Right ventricle myocardium superior (tissue), 1 donor: ENCODE measurements at places on chromosomes 6 and 20. TPM values are rescaled to one million over a fixed set of nuclear protein-coding genes. Genes with fewer than 3 reads are reported as not detected.

DNA sequence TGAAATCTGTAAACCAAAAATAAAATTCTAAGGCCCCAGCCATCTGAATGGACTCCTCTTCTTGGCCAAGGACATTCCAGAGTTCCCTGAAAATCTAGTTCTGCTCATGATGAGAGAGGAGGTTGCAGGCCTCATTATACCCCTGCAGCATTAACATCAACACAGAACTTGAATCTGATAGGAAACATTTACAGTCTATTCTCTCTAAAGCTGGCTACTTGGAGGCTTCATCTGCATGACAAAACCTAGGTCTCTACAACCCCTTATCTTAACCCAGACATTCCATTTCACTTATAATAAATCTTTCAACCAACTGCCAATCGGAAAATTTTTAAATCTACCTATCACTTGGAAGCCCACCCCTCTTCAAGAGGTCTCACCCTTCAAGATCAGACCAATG is 15.7 kb downstream of the RTN4IP1 start:
- DNase-seq: no peak

- DNase-seq: no peak
These were observed 192.0 kb downstream of the ERMARD start for GRCh38 chr6:169943241-169944060.

Gene GJA10
- total RNA-seq: not detected

DNA sequence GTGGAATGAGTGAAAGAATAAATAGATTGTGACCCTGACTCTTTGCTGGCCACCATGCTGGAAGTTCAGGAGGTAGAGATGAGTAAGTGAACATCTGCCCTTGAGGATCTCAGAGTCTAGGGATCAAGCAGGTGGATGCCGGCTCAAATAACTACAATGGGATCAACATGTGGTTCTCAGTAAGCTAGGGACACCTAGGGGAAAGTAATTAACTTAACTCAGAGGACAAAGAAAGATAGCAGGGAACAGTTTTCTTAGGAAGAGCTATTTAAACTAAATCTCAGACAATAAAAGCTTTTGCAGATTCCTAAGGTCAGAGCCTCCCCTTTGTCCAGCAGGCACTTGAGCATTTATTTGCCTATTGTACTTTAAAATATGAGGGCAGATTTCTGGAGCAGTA is 29.1 kb downstream of the SLC13A3 start:
- DNase-seq: no peak

DNA sequence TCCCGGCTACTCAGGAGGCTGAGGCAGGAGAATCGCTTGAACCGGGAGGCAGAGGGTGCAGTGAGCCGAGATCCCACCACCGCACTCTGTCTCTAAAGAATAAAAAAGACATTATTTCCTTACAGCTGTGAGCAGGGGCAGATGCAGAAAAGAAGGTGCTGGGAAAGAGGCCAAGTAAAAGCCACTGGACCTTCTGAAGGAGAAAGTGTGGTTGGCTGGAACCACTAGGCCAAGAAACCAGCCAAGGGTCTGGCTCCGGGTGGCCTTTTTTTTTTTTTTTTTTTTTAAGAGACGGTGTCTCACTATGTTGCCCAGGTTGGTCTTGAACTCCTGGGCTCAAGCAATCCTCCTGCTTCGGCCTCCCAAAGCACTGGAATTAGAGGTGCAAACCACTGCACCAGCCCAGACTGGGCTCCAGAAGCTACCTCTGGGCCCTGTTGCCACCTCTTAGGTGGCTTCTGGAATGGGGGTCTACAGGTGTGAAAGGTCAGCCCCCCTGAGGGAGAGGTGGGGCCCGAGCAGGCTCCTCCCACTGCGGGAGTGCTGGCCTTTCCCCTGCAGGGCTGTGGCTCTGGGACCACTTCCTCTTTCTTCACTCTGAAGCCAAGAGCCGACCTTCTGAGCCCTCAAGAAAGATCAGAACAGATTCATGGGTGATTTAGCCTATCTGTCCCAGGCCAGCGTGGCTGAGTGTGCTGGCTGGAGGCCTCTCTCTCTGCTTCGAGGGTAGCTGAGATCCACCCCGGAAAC is at the start of gene FGD2:
Gene FGD2, plus strand, starts transcription at position 595 of the 750 bp plus-strand sequence. CDS start 163 bp downstream, outside the sequence.
- peak; percentile 61 for DNase-seq

Gene RTEL1
- total RNA-seq: 7.3 TPM

- DNase-seq: no peak
These were observed 28.0 kb downstream of the RRBP1 start for GRCh38 chr20:17653835-17654648.

- peak; percentile 32 for DNase-seq
These were observed 4.6 kb upstream of the TNFRSF6B start for GRCh38 chr20:63691711-63692435.

DNA sequence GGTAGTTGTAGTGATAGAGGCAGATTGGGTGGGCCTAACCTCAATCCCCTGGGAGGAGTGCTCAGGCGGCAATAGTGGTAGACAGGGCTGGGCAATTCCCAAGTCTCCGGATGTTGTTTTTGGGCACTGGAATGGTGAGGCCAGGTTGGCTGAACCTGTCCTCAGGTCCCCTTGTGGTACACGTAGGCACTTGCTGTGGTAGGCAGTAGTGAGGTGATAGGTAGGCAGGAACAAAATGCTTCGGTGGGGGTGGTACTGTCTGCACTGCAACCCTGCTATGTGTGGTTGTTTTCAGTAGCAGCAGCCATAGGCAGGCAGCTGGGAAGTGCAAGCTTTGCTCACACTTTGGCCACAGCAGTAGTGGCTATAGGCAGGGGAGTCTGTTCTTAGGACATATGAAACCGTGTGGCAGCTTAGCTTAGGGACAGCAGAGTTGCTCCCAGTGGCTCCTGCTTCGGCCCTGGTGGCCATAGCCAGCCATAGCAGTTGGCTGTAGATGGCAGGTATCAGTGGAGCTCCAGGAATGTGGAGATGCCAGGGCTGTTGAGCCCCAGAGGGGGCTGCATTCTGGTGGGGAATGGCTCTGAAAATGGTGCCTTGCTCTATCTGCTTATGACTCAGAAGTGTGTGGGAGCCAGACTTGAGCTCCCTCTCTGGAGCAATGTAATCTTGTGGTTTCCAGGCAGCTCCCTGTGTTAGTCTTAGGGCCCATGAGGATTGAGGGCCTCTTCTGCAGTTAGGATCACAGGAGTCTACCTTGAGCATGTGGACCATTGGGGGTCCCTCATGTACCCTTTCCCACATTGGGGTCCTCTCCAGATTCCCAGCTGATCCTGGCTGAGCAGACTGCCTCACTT is 241.8 kb upstream of the BMP2 start:
- no peak for DNase-seq

Gene SLC26A8
- total RNA-seq: not detected

DNA sequence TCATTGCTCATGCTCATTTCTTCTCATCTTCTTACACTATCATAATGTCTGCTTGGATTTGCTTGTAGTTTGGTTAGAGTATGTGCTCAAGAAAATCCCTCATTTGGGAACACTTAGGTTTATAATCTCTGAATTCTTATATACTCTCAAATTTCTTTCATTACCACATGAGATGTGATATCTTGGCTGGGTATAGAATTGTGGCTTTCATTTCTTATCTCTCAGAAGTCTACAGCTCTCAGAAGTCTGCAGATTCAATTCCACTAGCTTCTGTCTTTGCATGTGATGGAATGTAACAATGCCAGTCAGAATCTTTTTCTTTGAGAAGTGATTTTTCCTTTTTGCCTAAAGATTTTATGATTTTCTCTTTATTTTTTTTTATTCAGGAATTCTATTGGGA is 50.9 kb downstream of the STMND1 start:
- DNase-seq: no peak

Gene DLK2
- 1.0 TPM for total RNA-seq

- peak; percentile 17 for DNase-seq
These were observed 11.3 kb downstream of the RBM38 start for GRCh38 chr20:57402206-57403125.

Gene TRIM15
- not detected for total RNA-seq

DNA sequence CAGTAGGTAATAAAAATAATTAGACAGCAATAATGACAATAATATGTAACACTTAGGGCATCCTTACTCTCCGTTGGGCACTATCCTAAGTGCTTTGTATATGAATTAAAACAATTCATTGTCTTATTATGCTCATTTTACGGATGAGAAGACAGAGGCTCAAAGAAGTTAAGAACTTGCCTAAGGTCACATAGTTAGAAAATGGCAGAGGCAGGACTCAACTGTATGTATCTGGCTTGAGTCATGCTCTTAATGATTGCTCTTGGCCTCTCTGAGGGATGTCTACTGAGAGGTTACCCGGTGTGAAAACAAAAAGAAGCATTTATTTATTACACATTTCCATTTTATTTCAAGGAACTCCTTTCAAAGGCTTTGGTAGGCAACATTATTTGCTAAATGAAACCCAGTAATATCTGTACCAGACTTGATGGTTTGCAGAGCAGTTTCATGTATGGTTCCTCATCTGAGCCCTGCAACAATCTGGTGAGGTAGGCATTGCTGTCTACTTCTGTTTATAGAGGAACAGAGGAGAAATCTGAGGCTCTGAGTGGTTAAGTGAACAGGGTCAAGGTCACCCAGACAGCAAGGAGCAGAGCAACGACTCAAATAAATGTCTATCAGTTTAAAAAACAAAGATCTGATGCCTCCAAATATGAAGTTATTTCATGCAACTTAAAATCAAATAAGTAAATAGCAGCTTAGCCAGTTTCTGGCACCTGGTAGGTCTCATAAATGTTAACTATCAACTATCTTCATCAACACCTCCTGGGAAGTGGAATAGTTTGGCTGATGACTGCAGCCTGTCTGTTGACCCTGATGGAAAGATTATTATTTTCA is 4.2 kb upstream of the PARD6B start:
- no peak for DNase-seq

GRCh38 chr20:56343861-56344381 is 14.9 kb upstream of the FAM210B start:
- peak; percentile 56 for DNase-seq

Gene POU5F1
- 0.94 TPM for total RNA-seq

DNA sequence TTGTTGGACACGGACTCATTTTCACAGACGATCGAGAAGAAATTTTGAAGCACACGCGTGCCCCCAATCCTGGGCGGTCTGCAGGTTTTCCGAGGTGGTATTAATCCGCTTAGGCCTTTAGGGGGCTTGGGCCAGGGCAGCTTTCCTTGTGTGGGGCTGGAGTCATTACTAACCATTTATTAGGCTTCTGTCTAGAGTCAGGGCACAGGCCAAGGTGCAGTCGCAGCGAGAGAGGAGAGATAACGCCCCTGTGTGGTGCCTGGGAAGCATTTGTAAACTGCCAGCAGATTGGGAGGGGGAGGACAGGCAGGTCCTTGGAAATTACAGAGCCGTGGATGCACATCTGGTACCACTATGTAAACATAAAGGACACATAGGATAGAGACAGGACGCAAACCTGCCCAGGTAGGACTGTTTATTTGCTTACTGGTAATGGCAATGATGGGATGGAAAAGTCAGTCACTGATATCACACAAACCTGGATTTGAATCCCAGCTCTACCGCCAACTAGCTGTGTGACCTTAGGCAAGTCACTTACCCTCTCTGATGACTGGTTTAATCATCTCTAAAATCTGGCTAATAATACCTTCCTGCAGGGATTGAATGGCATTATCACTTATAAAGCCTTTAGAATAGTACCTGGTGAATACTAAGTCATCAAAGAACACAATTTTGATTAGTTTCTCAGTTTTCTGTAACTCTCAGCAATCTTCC is 76.4 kb downstream of the TMEM242 start:
- DNase-seq: no peak

GRCh38 chr6:43033496-43034189 is 12.2 kb downstream of the RRP36 start:
- DNase-seq: no peak

Gene PNLDC1
- total RNA-seq: not detected

- no peak for DNase-seq
These were observed 564.0 kb upstream of the JARID2 start for GRCh38 chr6:14681699-14682487.

DNA sequence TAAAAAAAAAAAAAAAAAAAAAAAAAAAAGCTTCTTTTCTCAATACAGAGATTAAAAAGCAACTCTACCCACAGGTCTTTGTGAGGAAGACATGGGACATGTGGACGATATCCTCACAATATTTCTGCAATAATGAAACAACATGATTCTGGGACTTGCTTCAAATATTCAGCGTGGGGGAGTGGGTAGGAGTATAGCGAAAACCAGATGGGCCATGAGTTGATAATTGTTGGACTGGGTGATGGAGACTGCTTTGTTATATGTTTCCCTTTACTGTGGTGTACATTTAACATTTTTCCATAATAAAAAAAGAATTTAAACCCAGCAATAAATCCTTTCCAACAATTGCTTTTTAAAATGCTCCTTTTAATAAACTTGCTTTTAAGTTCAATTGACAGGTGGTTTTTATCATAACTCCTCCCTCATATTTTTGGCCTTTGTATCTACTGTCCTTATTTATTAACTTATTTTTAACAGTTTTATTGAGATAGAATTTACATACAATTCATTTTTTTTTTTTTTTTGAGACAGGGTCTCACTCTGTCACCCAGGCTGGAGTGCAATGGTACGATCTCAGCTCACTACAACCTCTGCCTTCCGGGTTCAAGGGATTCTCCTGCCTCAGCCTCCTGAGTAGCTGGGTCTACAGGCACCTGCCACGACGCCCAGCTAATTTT is 40.4 kb upstream of the ARFGEF2 start:
- no peak for DNase-seq

GRCh38 chr6:25056130-25056529 is 120.4 kb upstream of the RIPOR2 start:
- DNase-seq: no peak

Gene SLC22A3
- 1.2 TPM for total RNA-seq

DNA sequence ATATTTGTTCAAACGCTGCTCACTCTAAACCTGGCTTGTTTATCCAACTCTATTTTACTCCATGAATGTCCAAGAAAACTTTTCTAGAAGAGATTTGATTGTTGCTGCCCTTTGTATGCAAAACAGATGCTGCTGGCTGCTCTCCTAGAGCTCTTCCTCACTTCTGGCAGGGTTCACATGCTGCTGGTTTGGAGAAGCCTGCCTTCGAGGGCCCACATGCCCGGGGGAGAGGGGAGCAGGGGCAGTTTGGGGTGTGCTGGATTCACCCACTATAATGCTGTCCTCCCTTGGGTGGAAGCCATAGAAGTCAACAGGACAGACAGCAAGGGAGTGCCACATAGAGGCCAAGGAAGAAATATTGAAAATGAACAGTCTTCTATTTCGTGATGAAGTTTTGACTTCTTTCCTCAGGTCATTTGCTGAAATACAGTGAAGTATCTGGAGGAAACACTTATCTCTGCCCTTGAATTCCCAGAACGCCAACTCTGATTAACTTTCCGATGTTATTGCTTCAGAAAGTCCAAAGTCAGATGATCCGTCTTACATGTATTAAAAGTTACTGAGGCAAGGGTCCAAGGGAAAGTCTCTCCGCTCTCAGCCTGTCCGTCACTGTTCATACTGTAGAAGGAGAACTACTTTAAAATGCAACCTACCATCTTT is 32.4 kb downstream of the LY86 start:
- DNase-seq: no peak
